HS-5 (cell line): ENCODE measurements at places on chromosomes 12 and 14.

DNA sequence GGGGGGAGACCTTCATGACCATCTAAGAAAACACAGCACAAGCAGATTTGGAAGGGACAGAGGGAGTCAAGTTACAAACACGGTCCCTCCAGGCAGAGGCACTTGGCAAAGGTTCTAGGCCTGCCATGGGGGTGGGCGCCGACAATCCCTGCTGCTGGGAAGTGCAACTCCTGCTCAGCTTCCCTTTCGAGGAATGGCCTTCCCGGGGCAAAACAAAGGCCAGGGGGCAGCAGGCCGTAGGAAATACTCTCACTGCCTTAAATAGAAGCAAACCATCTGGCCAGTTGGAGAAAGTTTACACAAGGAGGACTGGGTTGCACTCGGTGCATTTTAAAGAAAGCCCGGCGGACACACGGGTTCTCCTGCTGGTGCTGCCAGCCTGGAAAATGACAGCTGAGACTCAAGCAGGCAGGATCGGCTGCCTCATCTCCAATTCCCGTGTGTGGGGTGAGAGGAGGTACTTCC lies 65.8 kb downstream of the ITPK1 start:
- DNase-seq, result no peak

GRCh38 chr14:63632932-63633514 lies 8.6 kb downstream of the WDR89 start:
- no peak for DNase-seq

GRCh38 chr14:72182708-72183432 lies 250.6 kb downstream of the RGS6 start:
- no peak for DNase-seq

DNA sequence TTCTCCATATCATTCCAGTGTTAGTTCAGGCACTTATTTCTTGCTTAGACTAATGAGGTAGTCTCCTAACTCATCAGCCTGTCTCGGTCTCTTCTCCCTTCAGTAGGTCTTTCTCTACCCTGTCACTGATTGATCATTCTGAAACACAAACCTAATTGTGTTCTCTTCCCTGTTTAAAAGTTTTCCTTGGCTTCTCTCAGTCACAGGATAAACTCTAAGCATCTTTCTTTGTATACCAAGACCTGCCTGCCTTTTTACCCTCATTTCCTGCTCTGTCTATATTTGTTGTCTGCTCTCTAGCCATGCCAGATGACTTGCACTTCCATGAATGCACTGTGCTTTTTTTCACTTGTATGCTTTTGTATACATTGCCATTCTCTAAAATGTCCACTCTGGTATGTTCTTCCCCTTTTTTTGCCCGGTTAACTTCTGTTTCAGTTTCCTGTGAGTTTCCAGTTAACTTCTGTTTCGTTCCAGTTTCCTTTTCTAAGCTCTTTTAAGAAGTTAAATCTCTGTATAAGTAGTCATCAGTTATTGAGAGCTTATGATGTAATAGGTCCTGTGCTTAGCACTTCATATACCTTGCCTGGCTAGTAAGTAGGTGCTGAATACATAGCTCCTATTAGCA lies 12.8 kb downstream of the DIP2B start:
- DNase-seq, result no peak
